ENCODE measurements at places on chromosomes 7 and 10. TPM values are rescaled to one million over a fixed set of nuclear protein-coding genes. Genes with fewer than 3 reads are reported as not detected.
A peak's percentile ranks its signal among the peaks of the same experiment; 100 is the strongest.

Gene SYNPO2L
- total RNA-seq = 792 TPM

Gene SPDYE9
- not detected for total RNA-seq

Gene ZNF804B
- 0.05 TPM for total RNA-seq

Gene BTBD16
- not detected for total RNA-seq

Gene PPIF
- 115 TPM for total RNA-seq

Gene FAM25A
- not detected for total RNA-seq

Gene VGF
- 0.08 TPM for total RNA-seq

Gene EPHB6
- total RNA-seq = 2.0 TPM

Gene C10orf143
- 2.6 TPM for total RNA-seq

Gene RASSF4
- 47.5 TPM for total RNA-seq

Gene GJD4
- not detected for total RNA-seq

Gene ZNF727
- total RNA-seq = 1.4 TPM

DNA sequence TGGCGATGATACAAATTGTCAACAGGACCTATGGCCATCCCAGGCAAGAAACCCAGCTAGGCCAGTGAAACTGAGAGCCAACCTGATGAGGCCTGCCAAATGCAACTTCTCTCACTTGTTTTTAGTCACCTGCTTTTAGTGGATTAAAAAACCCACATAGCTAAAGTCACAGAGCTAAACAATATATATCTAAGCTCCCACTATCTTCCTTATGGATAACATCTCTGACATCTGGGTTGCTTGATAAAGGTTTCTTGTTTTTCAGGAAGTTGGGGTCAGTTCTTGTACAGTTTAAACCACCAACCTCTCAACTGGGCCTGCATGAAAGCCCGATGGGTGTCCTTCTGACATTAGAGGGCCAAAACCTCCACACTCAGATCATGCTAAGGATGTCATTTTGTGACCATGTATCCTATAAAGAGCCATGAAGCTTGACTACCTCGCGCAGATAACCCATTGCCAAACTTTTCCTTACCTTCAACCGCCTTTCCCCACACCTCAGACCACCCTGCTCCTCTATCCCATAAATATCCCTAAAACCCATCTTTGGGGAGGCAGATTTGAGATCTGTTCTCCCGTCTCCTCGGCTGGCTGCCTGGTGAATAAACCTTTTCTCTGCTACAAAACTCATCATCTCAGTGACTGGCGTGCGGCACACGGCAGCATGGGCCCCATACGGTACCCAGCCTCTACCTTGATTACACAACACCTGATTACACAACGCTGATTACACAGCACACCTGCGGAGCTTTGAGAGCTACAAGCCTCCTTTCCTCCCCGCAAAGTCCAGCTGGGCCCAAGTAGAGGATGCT is 797 bp upstream of the STMP1 start:
- no peak for DNase-seq

GRCh38 chr7:131346885-131347592 is 19.4 kb downstream of the MKLN1 start:
- no peak for DNase-seq

- no peak for DNase-seq
These were observed 53.3 kb upstream of the TCF7L2 start for GRCh38 chr10:112896722-112897121.

- DNase-seq = no peak
These were observed 143.9 kb downstream of the JAZF1 start for GRCh38 chr7:28036696-28037095.

DNA sequence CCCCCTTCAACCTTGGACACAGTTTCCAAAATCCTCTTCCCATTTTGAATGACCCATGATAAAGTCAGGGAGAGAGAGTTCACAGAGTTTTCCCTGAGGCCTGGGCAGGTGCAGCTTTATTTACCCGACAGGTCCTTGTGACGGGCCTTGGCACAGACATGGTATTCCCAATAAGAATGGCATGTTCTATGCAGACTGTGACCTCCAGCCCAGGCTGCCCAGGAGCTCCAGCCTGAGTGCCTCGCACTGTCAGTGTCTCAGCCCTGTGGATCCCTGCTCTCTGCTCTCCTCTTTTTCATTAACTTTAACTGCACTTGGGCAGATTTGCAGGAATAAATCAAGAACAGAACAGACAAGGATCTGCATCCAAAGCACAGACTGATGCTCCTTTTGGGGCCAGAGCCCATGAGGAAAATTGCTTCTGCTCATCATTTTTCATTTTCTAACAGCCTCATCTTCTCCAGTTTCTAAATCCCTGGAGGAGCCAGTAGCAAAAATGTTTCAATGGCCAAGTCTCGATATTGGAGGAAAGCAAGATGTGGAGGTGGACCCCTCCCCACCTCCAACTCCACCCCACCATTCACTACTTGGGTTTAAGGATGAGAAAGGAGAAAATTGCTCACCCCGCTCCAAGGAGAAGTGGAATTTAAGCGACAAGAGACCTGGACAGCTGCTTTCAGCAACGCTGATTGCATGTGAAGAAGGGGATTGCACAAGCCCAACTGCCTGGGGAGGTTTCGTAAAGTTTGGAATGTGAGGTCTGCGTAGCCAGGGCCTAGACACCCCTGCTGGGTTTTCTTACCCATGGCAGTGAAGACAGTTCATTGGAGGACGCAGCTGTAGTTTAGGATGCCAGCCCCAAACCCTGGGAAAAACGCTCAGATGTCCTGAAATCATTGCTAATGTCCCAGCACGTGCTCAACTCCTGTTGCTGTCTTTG is 225.9 kb downstream of the WDR11 start:
- DNase-seq = no peak

DNA sequence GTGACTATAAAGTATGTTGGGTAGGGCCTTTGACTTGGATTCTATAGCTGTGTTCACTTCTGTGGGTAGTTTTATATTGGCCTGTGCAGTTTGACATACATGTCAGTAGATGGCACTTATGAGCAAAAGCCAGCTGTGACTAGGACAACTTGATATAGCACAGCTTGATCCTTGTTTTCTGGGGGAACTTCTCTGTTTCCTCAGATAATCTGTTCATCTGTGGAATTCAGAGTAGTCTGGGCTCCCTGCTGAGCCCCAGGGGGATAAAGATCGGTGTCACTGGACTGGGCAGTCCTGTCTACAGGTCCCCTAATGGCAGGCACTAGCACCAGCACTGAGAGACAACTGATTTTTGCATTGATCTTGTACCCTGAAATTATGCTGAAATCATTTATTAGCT is 25.4 kb downstream of the CYP2C9 start:
- DNase-seq = no peak

- no peak for DNase-seq
These were observed 70.8 kb upstream of the MEOX2 start for GRCh38 chr7:15757041-15758000.

DNA sequence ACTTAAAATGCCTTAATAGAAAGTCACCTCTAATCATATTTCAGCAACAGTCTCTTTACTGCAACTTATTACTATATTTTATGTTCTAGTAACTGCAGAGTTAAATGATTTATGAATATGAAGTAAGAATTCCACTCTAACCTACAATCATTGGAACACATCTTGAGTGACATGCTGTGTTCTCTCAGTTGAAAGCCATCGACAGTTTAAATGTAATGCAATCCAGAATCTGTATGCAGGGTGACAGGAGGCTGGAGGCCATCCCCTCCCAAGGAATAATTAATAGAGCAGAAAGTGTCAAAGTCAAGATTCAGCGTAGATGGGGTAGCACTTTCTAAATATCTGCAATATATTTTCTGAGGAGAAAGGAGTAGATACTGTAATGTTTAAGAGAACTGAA is 590.3 kb upstream of the SORCS1 start:
- no peak for DNase-seq

GRCh38 chr10:119362122-119362521 is 154.8 kb downstream of the GRK5 start:
- DNase-seq = no peak

- DNase-seq = peak; percentile 74
These were observed 598 bp downstream of the VIPR2 start for GRCh38 chr7:159143780-159144757.

DNA sequence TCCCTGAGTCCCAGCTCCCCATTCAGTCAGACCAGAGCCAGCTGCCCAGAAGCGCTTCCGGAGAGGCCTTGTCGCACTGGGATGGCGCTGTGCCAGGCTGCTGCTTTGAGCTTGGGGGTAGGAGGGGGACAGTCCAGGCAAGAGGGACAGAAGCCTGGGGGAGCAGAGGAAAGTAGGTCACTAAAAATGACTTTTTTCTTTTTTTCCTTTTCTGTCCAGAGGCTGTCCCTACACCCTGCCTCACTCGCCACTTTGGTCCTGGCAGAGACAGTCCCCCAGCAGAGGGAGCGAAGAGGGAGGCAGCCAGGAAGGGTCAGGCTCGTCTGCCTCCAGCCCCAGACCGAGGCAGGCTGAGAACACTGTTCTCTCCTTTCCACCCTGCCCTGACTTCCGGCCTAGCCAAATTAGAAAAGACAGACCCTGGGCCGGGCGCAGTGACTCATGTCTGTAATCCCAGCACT is 15.8 kb upstream of the TRIM8 start:
- no peak for DNase-seq

DNA sequence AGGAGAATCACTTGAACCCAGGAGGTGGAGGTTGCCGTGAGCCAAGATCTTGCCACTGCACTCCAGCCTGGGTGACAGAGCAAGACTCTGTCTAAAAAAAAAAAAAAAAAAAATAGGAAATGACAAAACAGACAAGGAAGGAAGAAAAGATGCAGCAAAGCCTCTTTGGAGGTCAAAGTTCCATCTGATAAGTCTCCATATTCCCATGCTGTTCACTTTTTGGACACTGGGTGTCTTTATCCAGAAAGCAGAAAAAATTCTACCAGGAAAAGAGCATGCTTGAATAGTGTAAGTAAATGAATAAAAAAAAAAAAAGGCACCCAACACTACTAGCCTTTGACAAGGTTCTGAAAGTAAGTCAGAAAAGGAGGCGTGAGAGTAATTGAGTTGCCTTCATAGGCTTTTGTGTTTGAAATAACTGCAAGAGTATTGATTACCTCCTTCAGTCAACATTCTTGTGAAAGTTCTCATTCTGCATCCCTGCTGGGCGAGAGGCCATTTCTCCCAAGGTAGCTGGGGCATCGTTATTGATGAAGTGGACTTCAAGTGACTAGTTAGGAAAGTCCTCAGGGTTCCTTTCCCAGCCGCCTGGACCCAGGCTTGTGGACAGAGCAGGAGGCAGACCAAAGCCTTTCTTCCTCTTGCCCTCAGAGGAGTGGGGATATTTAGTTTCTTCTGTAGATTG is 133.3 kb upstream of the KIF5B start:
- no peak for DNase-seq

- no peak for DNase-seq
These were observed 3.2 kb upstream of the BLOC1S2 start for GRCh38 chr10:100289641-100290040.

- no peak for DNase-seq
These were observed 71.6 kb upstream of the C1GALT1 start for GRCh38 chr7:7110706-7111105.

DNA sequence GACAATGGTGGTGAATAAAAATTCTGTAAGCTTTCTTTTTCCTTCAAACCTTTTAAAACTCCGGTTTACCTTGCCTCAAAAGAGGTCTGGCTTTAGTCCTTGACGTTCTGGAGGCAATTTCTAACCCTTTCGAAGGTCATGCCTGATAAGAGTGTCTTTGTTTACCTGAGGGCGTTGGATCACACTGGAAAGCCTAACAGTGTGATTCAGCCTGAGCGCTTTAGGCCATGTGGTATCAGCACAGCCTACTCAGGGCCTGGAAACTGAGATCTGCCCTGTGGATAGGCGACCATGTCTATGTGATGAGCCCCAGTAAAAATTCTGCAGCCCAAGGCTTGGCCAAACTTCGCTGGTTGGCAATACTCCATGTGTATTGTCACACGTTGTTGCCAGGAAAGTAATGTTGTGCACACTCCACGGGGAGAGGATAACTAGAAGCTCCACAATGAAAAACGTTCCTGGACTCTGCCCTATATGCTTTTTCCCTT is 10.7 kb downstream of the CCDC6 start:
- no peak for DNase-seq

GRCh38 chr7:4882169-4883032 is 1.1 kb downstream of the RADIL start:
- DNase-seq = peak; percentile 77

GRCh38 chr7:158535079-158535478 is 52.5 kb downstream of the PTPRN2 start:
- DNase-seq = no peak

DNA sequence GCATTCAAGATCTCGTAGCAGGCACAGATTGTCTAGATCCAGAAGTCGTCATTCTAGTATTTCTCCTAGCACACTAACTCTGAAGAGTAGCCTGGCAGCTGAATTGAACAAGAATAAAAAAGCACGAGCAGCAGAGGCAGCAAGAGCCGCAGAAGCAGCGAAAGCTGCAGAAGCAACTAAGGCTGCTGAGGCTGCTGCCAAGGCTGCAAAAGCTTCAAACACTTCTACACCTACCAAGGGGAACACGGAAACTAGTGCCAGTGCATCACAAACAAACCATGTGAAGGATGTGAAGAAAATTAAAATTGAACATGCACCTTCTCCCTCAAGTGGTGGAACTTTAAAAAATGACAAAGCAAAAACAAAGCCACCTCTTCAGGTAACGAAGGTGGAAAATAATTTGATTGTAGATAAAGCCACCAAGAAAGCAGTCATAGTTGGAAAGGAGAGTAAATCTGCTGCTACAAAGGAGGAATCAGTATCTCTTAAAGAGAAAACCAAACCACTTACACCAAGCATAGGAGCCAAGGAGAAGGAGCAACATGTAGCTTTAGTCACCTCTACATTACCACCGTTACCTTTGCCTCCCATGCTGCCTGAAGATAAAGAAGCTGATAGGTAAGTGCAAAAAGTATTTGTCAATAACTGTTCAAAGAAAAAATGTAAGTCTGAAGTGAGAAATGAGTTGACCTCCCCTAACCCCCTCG is 37.7 kb downstream of the CDK13 start:
- DNase-seq = no peak

- no peak for DNase-seq
These were observed 4.4 kb upstream of the RFC2 start for GRCh38 chr7:74258639-74259038.

- DNase-seq = no peak
These were observed 411.6 kb upstream of the GALNT17 start for GRCh38 chr7:70720191-70720873.

- DNase-seq = no peak
These were observed 349.8 kb downstream of the ARL4A start for GRCh38 chr7:13037216-13037615.

DNA sequence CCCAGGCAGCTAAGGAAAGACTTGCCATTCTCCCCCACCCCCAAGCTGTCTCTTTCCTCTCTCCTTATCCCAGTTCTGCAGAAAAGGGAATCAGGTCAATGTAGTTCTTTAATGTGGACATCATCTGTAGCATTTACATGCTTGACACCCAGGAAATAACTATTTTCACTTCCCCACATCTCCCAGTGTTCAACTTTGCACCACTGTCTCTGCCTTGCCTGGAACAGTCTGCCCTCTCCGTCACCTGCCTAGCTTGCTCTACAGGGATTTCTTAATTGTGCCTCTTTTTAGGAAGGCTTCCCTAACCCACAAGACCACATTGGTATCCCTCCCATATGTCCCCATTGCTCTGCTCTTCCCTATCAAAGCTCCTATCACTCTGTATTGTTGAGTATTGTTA is 45.9 kb upstream of the TOMM7 start:
- no peak for DNase-seq

GRCh38 chr10:112057072-112057471 is 126.5 kb downstream of the GPAM start:
- DNase-seq = no peak

Data from cardiac septum (tissue), 1 donor.